ENCODE measurements at places on chromosomes 7 and 10.

- no peak for DNase-seq
These were observed 546.9 kb upstream of the GHITM start for GRCh38 chr10:83592337-83592935.

DNA sequence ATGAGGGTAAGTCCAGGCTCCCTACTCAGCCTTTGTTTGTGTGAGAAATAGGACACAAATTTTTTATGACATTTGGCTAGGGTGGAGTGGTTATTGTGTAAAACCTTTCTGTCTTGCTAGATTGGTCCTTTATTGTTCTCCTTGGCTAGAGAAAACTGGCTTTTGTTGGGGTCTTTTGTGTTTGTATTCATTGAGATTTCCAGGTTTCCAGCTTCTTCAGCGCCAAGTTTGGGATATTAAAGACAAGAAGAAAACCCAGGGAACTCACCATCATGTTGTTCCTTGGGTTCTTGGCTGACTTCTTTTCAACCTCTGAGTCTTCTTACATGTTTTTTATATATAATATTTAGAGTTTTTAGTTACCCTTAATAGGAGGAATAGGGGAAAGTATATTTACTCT is 310.0 kb downstream of the HPSE2 start:
- no peak for DNase-seq

GRCh38 chr7:95723583-95724180 is 48.7 kb upstream of the DYNC1I1 start:
- DNase-seq: peak; percentile 77

- no peak for DNase-seq
These were observed 94.4 kb upstream of the NEBL start for GRCh38 chr10:20991526-20991925.

GRCh38 chr7:55309040-55309991 is 55.8 kb upstream of the LANCL2 start:
- DNase-seq: no peak

- DNase-seq: no peak
These were observed 38.1 kb downstream of the KIAA1549 start for GRCh38 chr7:138943061-138943460.

DNA sequence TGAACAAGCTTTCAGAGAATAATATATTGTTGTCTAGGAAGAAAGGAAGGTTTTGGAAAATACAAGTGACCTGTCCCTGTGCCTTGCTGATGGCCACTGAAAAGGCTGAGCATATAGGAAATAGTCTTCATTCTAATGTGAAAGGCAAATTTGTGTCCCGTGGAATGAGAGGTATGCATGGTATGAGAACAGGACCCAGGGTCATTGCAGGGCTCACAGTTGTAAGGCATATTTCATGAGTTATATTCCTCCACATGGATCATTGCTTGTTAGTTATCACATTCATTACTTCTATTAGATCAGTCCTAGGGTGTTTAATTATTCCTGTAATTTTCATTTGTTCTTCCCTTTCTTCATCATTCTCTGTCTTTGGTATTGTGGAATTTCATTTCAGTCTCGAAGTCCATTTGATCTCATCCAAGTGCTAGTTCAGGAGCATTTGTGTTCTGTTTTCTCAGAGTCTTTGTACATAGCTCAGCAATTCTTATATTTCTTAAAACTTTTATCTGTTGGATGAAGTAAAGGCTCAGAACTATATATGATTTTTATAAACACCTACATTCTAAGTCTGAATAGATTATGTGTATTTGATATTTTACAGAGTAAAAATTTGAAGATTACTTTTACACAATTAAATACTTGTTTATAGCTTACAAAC is 39.4 kb upstream of the ARHGAP21 start:
- DNase-seq: no peak

- no peak for DNase-seq
These were observed 56.3 kb upstream of the PNLIP start for GRCh38 chr10:116489460-116489859.

DNA sequence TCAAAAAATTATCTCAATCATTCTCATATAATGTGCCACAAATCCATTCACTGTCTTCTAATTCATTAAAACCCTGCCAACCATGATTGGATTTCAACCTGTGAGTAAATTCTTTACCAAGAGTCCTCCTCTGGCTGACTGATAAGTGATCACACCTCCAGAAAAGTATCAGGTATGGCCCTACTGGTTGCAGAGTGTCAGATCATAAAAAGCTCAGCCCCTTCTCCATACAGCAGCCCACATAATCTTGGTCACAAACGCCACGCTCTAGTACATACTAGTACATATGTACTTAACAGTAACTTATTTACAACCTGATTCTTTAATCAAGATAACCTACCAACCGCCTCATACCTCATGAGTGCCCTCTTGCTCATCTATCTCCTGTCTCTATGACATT is 26.1 kb downstream of the UBE2H start:
- no peak for DNase-seq

DNA sequence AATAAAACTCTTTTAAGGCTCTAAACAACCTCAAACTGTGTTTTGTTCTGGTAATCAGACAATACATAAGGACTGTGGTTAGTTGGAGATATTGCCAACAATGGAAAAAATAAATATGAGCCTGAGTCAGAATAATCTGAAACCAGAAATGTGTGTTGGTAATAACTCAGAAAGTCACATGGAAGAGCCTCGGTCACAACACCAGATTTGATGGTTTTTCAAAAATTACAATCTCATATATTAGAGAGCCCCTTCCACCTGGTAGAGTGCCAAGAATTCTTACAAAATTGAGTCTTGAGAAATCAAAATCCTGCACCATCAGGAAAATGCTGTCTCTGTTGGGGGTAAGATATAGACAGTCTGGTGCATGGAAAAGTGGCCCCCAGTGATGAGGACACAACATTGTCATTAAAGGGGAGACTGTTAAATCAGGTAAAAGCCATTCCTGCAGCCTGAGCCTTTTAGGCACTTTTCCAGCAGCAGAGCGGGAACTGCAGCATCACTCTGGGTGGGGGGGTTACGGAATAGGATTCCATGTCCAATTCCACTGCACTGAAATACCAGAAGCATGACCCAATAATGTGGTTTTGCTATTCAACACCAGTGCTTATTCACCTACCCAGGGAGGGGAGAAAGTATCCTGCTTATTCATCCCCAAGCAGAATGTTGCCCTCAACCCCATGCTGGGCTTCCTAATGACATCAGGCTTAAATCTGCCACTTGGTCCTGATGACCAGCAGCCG is 9.5 kb upstream of the ADAM12 start:
- no peak for DNase-seq

DNA sequence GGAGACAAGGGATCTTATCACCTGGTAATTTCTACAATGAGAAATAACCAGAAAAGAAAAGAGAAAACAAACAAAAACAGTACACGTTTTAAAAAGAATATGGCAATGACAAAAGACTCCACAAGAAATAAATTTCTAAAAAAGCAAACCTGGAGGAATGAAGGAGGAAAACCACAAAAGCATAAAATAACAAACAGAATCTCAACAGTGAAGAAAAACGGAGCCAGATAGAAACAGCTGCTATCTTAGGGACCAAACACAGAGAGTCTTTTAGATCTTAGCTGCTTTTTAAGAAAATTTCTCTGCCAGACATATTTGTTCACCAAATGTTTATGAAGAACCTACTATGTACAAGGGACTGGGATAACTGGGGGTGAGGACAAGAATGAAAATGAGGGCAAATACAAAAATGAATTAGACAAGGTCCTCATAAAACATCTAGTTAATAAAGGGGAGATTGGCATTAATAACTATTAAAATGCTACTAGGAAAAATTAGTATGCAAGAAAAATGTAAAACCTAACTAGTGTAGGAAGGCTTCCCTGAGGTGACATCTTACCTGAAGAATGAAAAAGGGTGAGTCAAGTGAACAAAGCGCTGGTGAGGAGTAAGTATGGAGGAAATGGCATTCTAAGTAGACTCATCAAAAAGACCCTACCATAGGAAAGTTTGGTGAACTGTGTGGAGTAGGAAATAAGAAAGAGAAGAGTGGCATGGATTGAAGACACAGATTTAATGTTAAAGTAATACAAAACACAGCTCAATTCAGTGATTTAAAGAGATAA is 34.3 kb downstream of the WASL start:
- DNase-seq: no peak

GRCh38 chr7:86768394-86768793 is 124.7 kb downstream of the GRM3 start:
- DNase-seq: no peak

DNA sequence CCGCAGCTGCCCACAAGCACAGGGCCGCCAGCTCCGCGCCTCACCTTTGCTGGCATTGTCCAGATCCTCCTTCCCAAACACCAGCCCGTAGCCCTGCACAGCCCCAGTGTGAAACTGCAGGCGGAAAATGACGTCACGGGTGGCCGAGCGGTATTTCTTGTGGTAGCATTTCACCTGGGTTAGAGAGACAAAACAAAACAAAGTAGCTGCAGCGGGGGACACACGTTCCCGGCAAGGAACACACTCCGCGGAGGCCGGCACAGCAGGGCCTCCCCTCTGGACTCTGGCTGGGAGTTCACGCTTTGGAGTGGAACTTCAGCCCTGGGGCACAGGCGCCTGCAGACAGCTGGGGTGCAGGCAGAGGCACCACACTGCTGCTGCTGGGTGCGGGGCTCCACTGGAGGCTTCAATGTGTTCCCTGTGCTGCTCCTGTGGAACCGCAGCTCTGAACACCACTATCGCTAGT is 181.1 kb downstream of the TNS3 start:
- DNase-seq: no peak

DNA sequence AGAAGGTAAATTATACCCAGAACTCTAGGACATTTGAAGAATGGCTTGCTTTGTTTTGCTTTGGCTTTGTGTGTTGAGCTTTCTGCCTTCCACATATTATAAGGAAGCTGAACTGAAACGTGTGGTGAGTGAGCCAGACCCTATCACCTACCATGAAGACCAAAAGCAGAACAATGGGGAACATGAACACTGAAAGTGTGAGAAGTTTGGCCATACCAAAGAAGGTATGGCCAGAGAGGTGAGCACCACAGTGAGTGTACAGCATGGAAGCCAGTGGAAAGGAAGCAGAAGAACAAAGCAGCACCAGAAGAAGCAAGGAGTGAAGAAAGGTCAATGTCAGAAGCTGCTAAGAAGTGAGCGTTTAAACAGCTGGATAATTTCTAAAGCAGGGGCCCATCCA is 59.7 kb upstream of the CCDC71L start:
- no peak for DNase-seq

GRCh38 chr10:77888356-77888703 is 38.2 kb downstream of the DLG5 start:
- DNase-seq: no peak

DNA sequence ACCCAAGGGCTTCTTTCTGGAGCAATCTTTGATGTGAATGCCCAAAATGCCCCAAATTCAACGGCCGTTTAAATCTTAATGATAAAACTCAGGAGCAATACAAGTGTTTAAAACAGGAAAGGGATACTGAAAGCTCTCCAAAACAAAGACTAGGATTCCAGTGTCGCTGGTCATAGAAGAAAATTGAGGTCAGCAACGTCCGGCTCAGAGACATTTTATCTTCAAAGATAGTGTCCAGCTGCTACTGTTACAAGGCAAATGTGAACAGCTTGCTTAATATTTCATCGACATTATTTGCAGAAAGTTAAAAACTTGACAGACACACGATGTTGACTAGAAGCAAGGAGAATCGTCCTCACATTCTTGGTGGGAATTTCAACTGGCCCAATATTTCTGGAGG is 15.4 kb upstream of the CTBP2 start:
- no peak for DNase-seq

- DNase-seq: peak; percentile 3
These were observed 18.2 kb upstream of the C10orf53 start for GRCh38 chr10:49661140-49661856.

- peak; percentile 38 for DNase-seq
These were observed 73.2 kb downstream of the POT1 start for GRCh38 chr7:124856299-124856888.

DNA sequence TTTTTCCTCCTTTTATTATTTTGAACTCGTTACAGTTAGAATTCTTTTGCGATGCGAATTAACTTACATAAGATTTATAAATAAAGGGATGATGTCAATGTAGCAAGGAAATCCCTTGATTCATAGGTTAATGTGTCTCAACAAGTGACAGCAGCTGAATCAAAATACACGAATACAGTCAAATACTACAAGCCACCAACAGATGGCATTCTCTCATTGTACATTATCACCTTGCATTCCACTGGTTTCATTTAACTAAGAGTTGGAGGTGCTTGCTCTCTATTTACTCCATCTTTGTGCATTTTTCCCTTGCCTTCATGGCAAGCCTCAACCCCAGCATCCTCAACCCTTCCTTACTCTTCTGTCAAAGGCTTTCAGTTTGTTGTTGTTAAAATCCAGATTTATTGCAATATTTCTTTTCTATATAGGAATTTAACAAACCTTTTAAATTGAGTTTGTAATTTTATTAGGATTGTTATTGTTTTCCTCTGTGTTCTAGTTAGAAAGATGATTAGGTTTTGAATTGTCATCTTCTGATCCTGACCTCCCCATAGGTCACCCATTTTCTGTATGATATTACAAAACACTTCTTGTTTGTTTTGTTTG is 78.3 kb downstream of the SLC25A40 start:
- DNase-seq: peak; percentile 73

DNA sequence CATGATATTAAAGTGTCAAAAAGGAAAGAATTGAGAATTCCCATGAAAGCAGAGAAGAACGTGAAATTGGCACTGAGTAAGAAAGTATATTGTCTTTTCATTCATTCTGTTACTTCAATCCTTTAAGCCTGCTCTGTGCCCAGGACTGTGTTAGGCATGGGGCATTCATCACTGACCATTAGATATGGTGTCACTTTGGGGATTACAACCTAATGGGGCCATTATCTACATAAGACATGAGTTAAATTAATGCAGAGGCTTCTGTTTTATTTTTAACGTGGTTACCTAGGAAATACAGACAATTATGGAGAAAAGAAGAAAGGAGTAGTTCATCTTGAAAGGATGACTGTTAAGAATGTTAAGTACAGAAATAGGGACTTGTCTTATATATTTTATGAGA is 163.5 kb upstream of the LRGUK start:
- no peak for DNase-seq

DNA sequence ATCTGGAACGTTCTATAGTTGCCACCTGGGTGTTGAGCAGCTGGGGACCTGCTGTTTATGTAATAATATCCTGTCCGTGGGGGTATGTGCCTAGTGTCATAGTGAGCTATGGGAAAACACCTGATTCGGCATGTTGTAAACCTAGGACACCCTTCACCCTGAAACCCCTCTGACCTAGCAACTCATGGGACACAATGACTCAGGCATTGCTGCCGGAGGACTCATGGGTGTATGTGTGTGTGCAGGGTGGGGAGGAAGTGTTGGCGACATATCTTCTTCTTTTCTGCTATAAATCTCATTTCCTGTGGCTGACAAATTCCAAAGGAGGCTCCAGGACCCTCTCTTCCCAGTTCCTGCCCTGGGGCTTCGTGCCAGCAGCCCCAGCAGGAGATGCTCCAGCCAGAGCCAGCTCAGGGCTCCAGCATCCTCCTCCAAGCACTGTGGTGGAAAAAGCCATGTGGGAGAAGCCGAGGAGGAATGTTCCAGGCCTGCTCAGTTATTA is 77.0 kb upstream of the PODXL start:
- no peak for DNase-seq

- DNase-seq: no peak
These were observed 407.2 kb upstream of the SHH start for GRCh38 chr7:156219307-156220077.
